ENCODE measurements at places on chromosomes 11 and 22.

DNA sequence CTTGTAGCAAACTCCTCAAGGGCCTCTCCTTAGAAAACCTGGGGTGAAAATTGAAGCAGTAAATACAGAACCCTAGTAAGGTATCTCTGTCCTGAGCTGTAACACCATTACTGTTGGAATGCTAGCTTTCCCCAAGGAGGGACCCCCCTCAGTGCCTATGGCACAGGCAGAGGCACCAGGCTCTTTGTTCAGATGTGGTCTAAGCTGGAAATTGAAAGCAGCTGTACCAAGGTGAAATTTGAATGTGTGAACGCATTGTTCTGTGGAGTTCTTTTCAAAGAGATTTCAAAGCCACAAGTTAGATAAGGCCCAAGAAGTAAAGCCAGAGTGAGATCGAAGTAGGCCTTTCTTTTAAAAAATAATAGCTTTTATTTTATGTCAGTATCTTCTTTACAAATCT lies 71.9 kb upstream of the HORMAD2 start:
- no peak for DNase-seq

DNA sequence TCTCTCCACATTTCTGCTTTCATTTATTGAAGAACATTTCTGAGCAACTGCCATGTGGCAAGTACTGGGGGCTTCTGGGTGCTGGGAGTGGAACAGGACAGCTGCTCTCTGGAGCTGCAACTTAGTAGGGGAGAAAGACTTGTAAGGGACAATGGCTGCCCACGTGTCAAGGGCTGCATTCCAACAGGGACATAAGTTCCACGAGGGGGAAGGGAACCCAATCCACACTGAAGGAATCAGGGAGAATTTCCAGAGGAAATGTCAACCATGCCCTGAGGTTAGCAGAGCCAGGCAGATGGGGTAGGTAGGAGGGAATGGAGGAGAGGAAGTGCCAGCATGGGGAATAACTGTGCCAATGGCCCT lies 1.7 kb downstream of the MAPK8IP2 start:
- no peak for DNase-seq

- DNase-seq: no peak
Observed at GRCh38 chr11:71186806-71187205, 65.6 kb downstream of the SHANK2 start.

DNA sequence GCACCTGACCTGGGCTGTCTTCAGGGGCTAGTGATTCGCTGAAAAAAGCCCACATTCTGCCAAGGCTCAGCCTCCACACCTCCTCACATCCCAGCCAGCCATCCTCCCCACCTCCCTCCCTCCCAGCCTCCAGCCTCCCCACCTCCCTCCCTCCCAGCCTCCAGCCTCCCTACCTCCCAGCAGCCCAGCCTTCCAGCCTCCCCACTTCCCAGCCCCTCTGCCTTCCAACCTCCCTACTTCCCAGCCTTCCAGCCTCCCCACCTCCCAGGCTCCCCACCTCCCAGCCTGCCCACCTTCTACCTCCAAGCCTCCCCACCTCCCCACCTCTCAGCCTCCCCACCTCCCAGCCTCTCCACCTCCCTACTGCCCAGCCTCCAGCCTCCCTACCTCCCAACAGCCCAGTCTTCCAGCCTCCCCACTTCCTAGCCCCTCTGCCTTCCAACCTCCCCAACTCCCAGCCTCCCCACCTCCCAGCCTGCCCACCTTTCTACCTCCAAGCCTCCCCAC lies 33.7 kb upstream of the TH start:
- no peak for DNase-seq

GRCh38 chr22:32775957-32776356 lies 25.5 kb upstream of the TIMP3 start:
- DNase-seq: peak; percentile 38

GRCh38 chr11:44624761-44625221 lies 59.3 kb downstream of the CD82 start:
- no peak for DNase-seq

- DNase-seq: no peak
Observed at GRCh38 chr11:90556606-90557005, 333.8 kb upstream of the CHORDC1 start.

DNA sequence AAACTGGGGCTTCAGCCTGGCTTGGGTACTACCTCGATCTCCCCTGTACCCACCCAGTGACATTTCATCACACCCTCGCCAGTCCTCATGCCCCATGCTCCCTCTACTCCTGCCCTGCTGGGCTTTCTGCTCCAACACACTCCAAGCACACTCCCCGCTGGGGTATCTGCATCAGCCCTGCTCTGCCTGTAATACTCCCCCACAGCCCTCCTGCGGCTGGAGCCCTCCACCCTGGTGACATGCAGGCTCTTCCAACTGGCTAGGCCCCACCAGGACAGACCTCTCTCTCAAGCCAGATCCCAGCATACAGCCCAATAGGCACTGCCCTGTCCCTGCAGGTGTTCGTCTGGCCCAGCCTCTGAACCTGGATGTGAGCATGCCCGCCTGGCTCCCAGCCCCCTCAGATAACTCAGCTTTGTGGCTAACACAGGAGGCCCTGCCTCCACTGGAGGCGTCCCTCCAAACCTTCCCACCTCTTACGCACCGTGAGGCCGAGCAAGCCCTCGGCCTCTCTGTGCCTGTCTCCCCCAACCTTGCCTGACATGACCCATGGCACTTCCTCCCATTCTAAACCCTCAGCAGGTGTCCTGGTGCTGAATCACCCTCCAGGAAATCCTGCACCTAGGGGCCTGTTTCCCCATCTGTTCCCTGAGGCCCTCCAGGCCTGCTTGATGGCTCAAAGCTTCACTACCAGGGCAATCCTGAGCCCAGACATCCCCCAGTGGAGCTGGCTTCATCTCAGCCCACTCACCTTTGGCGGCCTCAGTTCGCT lies 33.5 kb upstream of the TXNRD2 start:
- no peak for DNase-seq

DNA sequence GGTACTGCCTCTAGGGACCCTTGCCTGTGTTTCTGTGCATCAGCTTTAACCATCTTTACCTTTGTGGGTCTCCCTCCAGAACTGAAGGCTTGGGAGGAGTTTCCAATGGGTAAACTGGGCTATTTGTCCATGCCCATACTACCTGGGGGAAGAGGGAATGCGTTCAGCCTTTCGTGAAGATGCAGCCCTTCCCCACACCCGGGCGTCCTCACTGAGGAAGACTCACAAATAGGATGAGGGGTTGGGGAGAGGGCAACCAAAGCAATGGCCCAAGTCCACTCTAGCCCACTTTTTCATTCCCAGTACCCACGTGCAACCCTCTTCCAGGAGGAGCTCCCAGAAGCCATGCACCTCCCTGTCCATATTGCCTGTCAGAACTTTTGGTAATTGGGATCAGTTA lies 61.8 kb upstream of the ADA2 start:
- no peak for DNase-seq

DNA sequence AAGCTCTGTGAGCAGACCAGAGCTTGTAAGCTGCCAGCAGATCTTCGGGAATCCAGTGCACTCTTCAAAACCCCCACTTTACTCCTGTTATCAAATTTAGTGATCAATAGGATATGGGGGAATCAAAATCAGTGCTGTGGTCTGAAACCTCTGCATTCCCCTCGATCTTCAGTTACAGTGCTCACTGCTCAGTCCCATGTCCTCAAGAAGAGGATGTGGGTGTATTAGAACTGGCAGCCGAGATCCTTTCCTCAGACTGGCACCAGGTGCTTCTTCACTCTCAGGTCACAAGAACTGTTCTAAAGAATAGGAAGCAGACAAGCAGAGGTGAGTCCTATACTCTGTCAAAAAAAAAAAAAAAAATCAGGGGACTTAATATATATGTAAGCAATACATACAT lies 15.3 kb upstream of the MAML2 start:
- no peak for DNase-seq

DNA sequence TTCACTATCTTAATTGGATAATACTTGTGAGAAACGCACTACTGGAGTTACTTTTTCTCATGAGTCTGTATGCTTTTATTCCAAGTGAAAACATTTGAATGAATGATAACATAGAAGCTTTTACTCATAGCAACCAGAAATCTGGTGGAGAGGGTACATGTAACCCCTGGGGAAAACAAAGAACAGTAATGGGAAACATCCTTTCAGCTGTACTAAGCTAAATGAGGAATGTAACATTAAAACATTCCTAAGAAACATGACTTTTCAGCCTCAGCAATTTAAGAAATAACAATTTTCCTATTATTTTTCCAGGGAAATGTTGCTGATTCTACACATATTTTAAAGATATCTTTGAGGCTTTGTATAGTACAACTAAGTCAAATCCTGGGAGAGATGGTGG lies 97.2 kb upstream of the CEP126 start:
- DNase-seq: no peak

- DNase-seq: no peak
Observed at GRCh38 chr11:122082205-122082604, 33.8 kb downstream of the BLID start.

- DNase-seq: no peak
Observed at GRCh38 chr11:59939482-59939881, 1.2 kb downstream of the OOSP1 start.

- no peak for DNase-seq
Observed at GRCh38 chr11:11262171-11262920, 90.7 kb downstream of the CSNK2A3 start.

- peak; percentile 75 for DNase-seq
Observed at GRCh38 chr11:61587541-61587941, 6.7 kb upstream of the SYT7 start.

DNA sequence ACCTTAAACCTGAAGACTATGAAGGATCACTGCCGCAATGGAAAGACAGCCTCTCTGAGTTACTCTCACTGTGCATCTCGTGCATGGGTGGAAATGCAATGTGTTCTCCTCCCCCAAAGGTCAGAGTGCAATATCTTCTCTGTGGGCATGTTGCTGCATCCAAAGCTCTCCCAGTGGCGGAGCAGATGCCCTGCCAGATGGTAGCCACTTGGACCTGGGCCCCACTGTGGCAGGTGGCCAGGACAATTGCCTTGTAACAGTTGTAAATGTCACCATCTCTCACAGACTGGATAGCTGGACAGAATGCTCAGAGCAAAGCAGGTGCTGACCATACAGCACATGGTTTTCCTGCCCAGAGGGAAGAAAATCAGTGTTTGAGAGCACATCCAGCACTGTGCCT lies 542.0 kb downstream of the FAM181B start:
- DNase-seq: no peak

Measured in iPS-NIHi11 (cell line).